ENCODE measurements at places on chromosomes 2 and 18.

- DNase-seq, result peak; percentile 18
Observed at GRCh38 chr2:127810156-127810618, 784 bp downstream of the WDR33 start.

GRCh38 chr2:28325567-28326468 is 66.8 kb upstream of the FOSL2 start:
- DNase-seq, result peak; percentile 49

GRCh38 chr2:43363120-43363519 is 136.7 kb upstream of the ZFP36L2 start:
- DNase-seq, result no peak

- DNase-seq, result peak; percentile 46
Observed at GRCh38 chr2:96145036-96145847, at the start of gene DUSP2. Gene DUSP2 (minus strand): TSS chr2:96145440. CDS start chr2:96145354, 86 bp downstream.

DNA sequence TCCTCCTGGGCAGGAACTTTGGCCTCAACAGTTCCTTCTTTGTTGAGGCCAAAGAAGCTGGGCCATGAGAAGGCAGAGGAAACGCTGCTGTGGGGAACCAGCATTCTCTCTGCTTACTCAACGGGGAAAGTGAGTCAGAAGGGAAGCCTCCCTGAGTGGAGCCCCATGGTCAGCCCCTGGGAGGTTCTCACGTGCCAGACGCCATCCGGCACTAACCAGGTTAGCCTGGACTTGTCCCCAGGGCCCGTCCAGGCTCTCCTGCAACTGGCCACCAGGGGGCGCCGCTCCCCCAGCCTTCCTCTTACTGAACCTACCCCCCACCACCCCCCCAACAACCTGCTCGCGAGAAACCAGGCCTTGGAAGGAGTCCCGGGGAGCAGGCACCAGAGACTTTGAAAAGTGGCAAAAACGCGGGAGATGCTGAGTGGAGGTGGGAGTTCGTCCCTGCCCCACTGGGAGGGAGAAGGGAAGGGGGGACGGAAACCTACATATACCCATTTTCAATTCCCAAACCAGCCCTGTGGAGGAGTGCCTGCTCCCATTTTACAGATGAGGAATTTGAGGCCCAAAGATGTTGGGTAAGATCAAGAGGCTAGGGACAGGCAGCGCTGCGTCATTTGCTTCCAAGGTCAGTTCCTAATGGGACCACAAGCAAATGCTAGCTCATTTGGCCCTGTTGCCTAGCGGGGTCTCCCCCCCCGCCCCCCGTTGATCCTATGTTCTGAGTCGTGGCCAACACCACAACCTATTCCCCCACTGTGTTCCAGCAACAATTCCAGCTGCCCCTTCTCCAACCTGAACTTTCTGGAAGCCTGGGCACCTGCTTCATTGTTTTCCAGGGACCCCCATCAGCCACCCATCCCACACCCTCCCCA is 20.0 kb downstream of the TEX44 start:
- DNase-seq, result peak; percentile 98

GRCh38 chr18:7325126-7325430 is 94.2 kb downstream of the LRRC30 start:
- no peak for DNase-seq

- no peak for DNase-seq
Observed at GRCh38 chr2:201256082-201256481, 4.3 kb upstream of the CASP8 start.

DNA sequence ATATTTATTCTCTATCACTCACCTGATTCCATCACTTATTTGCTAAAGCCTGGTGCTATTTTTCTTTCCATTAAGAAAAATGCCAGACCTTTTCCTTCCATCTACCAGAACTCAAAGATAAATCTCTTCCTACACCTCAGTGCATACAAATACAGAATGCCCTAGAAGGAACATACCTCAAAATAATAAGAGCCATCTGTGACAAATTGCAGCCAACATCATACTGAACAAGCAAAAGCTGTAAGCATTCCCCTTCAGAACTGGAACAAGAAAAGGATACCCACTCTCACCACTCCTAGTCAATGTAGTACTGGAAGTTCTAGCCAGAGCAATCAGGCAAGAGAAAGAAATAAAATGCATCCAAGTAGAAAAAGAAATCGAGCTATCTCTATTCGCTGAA is 315.9 kb upstream of the UBE2E3 start:
- no peak for DNase-seq

GRCh38 chr18:13288509-13289133 is 70.1 kb downstream of the LDLRAD4 start:
- DNase-seq, result no peak

DNA sequence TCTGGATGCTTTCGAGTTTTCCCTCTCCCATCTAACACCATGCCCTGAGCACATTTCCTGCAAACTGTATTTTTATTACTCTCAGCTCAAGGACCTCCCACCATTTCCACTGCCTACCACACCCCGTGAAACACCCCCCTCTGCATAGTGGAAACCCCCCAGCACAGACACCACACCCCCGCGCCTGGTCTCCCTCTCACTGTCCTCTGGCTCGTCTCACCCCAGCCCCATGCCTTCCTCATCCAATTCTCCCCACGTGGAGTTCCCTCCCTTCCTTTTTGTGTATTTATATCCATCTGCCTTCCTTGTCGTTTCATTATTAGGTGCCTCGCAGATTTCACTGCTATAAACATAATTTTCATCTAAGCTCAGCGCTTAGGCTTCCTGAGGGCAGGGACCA is 307.5 kb downstream of the CELF4 start:
- no peak for DNase-seq

- DNase-seq, result no peak
Observed at GRCh38 chr18:54776282-54776977, 51.8 kb upstream of the RAB27B start.
